ENCODE measurements at places on chromosomes 16 and 17.
A peak's percentile ranks its signal among the peaks of the same experiment; 100 is the strongest.

- no peak for DNase-seq
These were observed 3.7 kb upstream of the TMEM231 start for GRCh38 chr16:75559564-75560372.

- DNase-seq = no peak
These were observed 1.4 kb upstream of the CACNA1G start for GRCh38 chr17:50558941-50559614.

DNA sequence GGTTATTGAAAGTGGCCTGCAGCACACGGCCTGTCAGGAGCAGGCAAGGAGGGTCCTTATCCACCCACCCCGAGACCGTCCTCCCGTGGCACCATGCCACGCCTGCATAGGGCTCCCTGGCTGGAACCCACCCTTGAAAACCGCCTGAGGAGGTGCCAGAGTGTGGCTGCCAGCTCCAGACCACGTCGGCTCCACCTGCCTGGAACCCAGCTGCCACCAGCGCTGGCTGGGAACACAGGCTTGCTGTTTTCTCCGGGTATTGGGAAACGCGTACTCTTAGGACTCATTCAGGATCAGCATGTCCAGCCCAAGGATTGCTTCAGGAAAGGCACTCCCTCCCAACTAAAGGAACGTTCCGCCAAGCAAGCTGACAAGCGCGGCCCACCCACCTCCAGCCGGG, 6.7 kb downstream of the ARL16 start:
- no peak for DNase-seq

GRCh38 chr17:49200423-49201083, 9.8 kb downstream of the GNGT2 start:
- no peak for DNase-seq

- no peak for DNase-seq
These were observed 108.0 kb upstream of the TBX2 start for GRCh38 chr17:61291451-61292285.

- DNase-seq = no peak
These were observed 1.8 kb upstream of the RHBDF1 start for GRCh38 chr16:74051-74746.

- no peak for DNase-seq
These were observed 25.8 kb downstream of the WSB1 start for GRCh38 chr17:27319541-27320221.

DNA sequence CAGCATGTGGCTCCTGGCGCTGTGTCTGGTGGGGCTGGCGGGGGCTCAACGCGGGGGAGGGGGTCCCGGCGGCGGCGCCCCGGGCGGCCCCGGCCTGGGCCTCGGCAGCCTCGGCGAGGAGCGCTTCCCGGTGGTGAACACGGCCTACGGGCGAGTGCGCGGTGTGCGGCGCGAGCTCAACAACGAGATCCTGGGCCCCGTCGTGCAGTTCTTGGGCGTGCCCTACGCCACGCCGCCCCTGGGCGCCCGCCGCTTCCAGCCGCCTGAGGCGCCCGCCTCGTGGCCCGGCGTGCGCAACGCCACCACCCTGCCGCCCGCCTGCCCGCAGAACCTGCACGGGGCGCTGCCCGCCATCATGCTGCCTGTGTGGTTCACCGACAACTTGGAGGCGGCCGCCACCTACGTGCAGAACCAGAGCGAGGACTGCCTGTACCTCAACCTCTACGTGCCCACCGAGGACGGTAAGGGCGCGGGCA, 645 bp downstream of the NLGN2 start:
- no peak for DNase-seq

- peak; percentile 70 for DNase-seq
These were observed 28.0 kb downstream of the NXN start for GRCh38 chr17:951325-952132.

DNA sequence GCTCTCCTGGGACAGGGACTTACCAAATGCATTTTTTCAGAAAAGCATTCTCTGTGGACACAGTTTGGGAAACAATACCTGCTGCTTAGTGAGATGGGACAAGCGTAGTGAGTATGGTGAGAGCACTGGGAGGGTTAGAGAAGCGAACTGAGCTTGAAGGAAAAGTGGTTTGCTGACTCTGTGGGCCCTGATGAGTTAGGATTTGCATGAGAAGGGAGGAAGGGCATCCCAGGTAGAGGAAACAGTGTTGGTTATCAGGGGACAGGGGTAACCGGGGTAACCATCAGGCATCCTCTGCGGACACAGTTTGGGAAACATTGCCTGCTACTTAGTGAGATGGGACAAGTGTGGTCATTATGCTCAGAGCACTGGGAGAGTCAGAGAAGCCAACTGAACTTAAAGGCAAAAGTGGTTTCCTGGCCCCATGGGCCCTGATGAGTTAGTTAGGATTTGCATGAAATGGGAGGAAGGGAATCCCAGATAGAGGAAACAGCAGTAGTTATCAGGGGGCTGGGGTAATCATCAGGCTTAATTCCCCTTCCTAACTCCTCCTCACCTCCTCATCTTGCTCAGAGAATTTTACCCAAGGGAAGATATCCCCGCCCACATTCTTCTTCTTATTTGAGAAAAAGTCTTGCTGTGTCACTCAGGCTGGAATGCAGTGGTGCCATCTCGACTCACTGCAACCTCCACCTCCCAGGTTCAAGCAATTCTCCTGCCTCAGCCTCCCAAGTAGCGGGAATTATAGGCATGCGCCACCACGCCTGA, 319.3 kb downstream of the RBFOX1 start:
- no peak for DNase-seq

- no peak for DNase-seq
These were observed 15.7 kb downstream of the PDILT start for GRCh38 chr16:20388854-20389253.

DNA sequence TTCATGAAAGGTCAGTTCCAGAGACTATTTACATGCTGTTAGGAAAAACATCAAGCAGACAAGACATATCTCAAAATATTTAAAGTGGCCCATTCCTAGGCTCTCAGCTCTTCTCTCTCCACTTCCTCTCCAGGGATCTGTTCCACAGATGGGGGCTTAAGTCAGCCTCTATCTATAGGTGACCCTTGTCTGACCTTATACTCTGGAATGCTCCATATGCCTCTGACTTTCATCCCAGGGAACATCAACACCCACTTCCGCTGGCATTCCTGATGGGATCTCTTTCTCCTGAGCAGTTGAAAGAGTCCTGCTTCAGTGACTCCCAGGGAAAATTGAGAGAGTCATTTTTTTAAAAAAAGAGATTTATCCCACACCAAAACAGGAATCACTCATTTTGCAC, 11.5 kb upstream of the WIPI1 start:
- no peak for DNase-seq

DNA sequence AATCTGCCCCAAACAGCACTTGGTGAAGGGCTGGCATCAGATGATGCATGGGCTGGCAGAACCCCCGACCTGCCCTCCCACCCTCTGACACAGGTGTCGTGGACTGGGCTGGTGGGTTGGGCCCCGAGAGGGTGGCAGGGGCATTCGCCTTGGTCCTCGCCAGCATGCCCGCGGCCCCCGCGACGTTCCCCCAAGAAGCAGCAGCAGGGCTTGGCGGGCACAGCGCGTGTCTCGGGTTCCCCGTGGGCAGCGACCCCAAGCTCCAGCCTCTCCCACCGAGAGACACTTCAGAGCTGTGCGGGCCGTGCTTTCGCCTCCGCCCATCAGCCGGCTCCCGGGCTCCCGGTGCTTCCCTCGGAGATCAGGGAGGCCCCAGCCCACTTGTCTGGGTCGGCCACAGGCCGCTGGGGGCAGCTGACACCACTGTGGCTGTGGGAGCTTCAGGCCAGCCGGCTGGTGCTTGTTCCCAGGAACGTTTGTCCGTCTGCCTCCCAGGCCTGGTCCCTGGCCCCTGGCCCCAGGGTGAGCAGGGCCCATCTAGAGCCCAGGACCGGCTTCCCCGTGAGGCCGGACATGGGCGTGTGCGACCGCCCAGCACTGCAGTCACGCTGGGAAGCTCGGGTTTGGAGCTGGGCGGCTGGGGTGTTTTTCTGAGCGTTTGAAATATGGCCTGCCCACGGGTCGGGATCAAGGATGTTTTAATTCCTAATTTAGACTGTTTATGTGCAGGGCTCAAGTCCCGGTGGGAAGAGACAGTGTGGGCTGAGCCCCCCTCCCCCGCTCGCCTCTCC, 16.6 kb downstream of the CACNA1H start:
- DNase-seq = no peak

GRCh38 chr17:17603178-17603894, 11.8 kb upstream of the PEMT start:
- DNase-seq = no peak

- DNase-seq = no peak
These were observed 105.9 kb downstream of the METRNL start for GRCh38 chr17:83185023-83186002.

GRCh38 chr17:51461578-51462004, 201.2 kb downstream of the UTP18 start:
- DNase-seq = peak; percentile 63

GRCh38 chr17:1490643-1491442, 1.6 kb downstream of the MYO1C start:
- peak; percentile 23 for DNase-seq

DNA sequence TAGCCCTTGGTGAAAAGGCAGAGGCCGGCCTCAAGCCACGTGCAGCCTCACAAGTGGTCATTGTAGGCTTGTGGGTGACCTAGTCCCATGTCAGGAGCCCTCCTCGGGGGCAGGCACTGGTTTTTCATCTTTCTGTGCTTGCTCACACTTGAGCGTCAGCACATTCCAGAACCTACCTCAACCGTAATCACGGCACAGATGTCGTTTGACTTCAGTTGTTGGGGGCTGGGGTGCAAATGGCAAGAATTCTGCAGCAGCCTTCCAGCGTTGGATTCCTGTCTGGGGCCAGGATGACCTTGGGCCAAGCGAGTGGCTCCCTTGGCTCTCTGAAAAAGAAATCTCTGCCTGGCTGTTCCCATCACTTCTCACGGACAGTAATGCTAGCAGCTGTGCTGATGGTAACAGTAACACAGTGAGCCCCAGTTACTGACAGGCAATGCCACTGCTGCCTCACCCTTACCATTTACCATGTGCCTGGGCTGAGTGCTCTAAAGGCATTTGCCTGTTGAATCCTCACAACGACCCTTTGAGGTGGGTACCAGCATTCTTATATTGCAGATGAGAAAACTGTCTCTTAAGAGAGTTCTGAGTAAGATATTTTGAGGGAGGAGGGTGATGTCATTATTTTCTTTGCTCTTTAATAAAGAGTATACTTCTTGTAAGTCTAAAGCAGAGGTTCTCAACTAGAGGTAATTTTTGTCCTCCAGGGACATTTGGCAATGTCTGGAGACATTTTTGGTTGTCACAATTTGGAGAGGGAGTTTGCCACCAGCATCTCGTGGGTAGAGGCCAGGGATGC, 46.5 kb downstream of the KSR1 start:
- DNase-seq = no peak

DNA sequence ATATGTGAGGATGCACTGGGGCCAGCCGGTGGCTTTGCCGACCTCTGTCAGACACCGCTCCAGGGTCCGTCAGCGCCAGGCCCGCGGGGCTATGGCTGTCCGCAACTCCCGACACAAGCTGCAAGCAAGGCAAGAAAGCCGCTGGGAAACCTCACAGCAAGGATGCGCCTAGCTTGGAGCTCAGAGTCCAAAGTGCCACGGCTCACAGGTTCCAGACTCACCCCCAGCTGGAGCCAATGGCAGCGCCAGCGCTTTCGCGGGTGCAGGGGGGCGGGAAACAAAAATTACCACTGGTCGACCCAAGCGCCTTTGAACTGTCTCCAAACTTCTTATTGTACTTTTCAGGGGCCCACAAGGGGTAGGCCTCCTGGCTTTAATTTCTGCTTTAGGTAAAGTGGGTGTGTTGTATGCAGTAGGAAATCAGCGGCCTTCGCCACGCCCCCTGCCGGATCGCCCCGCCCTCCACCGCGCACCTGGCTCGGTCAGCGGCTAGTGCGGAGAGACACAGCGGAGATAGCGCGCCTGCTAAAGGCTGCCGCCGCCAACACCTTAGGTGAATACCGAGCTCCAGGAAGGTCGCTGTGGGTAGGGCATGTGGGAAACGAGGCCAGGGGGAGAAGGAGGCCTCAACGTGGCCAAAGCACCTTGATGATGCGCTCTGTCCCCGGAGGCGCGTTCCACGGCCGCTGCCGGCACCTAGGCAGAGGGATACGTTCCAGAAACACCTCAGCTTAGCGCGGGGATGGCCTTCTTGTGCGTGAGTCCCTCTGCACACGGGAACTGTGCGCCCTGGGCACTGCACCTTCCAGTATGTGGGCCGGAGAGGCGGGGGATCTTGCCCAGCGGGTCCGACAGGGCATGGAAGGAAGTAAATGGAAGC, 61.0 kb upstream of the RBL2 start:
- DNase-seq = no peak

- DNase-seq = no peak
These were observed 6.1 kb upstream of the DRC7 start for GRCh38 chr16:57688487-57688986.

- no peak for DNase-seq
These were observed 1726.8 kb downstream of the TP53TG3F start for GRCh38 chr16:35186045-35186759.

GRCh38 chr16:8634991-8635736, 13.7 kb downstream of the METTL22 start:
- DNase-seq = peak; percentile 66

DNA sequence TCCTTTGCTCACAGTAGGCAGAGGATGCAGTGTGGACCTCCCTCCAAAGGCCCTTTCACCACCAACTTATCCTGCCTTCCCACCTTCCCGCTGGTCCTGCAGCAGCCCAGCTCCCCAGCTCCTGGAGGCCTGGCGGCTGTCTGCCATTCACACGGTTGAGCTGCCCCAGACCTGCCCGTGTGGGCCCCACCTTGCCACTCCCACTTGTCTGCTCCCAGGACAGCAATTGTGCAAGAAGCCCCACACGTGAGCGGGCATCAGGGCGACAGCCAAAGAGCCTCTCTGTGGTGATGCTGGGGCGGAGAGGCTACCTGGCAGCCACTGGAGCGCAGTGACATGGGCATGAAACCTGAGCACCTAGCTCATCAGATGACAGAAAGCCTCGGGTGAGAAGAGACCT, 248.6 kb upstream of the MAF start:
- DNase-seq = no peak

DNA sequence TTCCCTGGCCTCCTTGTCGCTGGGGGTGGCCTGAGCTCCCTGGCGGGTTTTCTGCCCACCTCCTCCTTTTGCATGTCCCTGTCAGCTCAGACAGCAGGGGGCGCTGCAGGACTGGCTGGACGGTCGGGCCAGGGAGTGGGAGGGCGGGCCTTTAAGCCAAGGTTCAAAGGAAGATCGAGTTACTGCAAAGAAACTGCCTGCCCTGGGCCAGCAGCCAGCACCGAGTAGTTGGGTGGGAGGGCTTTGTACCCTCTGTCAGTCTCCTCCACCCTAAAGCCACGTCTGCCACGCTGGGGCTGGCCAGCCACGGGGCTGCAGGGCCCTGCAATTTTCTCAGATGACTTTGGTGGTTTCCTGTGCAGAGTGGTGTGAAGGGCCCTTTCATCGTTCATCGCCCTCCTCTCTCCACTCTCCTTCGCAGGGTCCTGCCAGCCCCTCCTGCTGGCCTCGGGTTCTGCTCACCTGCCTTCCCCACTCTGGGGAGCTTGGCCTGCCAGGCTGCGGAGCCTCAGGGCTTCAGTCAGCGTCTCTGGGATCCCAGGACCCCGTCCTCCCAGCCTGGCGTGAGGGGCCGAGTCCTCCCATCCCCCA, 12.3 kb downstream of the GPR142 start:
- DNase-seq = peak; percentile 80

- DNase-seq = no peak
These were observed 30.8 kb downstream of the MPRIP start for GRCh38 chr17:17073030-17073564.
